T-cell (primary cell): ENCODE measurements at places on chromosomes 12 and 14.

DNA sequence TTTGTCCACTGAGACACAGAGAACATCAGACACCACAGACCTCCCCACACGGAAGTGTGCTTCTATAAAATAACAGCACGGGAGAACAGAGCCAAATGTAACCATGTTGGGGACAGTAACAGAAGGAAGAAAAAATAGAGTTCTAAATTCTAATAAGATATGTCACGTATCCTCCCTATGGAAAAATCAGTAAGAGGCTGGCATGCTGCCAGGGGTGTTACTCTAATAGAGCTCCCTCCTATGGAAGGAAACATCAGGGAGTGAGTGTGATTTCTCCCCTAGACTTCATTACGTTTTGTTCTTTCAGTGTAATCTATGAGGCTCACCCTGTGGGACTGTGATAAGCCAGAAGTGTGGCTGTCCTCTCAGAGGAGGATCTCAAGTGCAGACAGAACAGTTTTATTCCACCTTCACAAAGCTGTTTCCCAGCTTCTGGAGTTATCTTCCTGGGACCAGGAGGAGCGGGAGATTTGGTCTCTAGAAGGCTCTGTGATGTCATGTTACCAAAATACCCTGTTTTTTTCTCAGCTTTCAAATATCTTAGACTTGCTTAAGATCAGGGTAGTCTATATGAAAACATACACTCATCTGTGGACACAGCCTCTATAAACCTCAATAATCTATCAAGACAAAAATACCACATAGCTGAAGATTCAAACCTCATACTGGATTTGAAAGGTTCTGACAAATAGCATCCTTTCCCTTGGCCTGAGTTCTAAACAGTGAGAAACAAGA, 69.3 kb downstream of the ZFC3H1 start:
- no peak for DNase-seq

GRCh38 chr14:91872011-91872501, 4.7 kb upstream of the TC2N start:
- no peak for DNase-seq

DNA sequence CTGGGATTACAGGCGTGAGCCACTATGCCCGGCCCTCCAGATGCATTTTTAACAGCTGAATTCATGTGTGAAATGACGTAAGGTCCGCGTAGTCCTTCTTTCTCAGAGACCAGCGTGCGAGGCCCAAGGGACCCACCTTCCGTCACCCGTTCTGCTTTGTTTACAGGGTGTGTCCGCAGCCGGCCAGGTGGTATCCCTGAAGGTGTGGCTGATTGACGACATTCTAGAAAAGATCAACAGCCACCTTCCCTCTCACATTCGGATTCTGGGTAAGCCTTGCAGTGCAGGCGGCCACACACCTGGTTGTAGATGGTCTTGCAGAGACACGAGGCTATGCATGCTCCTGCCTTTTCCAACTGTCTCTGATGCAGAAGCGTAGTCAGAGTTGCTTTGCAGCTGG, 9.9 kb downstream of the PUS1 start:
- DNase-seq: no peak

- peak; percentile 16 for DNase-seq
Measured at GRCh38 chr14:77208291-77208978, 26.8 kb downstream of the TMEM63C start.

DNA sequence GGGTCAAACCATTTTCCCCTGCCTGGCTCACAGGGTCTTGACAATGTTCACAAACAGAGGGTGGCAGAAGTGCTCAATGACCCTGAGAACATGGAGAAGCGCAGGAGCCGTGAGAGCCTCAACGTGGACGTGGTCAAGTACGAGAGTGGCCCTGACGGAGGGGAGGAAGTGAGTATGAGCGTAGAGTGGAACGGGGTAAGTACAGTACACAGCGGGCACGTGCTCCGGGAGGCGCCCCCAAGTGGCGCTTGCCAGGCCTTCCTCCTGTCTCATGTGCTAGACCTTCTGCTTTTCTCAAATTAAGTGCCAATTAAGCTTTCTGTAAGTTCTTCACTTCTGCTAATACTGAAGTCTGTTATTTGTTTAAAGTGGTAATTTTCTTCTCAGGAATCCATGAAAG, 35.9 kb downstream of the XRCC3 start:
- DNase-seq: no peak

GRCh38 chr14:73785834-73786635, 65.6 kb upstream of the PTGR2 start:
- DNase-seq: peak; percentile 66
